NCI-H1417 treated with DMSO at 0.1 percent for 48 hours (cell line): ENCODE measurements at places on chromosomes 13 and 19.

DNA sequence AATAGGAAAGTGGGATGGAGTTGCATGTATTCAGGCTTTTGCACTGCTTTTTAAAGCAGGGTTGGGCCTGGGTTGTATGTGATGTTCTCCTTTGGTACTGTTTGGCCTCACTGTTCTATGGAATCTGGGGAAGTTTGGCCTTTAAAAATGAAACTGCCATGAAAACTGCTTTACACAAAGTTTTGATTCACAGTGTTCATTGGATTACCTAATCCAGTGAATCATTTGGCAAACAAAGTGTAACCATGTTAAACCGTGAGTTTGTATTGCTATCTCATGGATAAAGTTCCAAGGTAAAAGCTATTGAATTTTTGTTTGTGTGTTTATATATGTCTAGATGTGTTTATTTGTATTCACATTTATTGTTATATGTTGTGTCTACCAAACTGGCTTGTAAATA is 1658.6 kb downstream of the OLFM4 start:
- DNase-seq, result no peak

- DNase-seq, result no peak
Measured at GRCh38 chr19:45023048-45023447, 15.8 kb upstream of the CLASRP start.

DNA sequence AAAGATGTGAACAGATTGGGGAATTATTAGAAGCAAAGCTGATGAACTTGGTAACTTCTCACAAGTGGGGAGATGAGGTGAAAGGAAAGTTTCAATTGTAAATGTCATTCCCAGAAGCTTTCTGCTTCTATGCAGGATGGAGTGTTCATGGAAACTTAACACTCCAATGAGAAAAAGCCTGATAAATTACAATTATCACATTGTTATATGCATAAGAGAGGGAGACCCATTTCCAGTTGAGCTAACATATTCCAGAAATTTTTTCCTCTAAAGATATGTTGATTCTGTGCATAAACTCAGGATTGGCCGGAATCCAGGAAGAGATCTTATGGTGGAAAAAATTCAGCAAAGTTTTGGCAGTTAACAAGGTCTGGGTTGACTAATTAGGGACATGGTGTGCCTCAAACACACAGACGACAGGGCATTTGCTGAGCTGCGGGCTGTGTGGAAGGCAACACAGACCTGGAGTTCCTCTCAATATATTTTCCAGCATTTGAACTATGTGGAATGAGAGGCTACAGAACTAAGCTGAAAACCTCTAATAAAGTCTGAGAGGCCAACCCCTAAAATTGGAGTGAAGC is 64.9 kb upstream of the FGF14 start:
- no peak for DNase-seq

DNA sequence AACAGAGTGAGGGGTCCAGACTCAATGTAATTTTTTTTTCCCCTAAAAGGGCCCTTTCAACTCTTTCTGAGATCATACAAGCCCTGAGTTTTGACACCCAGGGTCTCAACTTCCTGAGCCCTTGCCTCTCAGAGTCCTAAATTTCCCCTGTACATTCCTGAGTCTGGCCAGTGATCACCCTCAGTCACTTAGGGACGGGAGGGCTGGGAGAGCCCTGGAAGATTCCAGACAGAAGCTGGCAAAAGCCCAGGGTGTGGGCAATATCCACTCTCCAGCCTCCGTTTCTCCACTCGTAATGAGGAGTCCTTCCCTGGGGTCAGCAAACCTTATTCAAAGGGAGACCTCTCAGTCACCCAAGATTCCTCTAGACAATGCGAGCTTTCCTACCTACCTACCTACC is 1.6 kb downstream of the PPP1R13L start:
- no peak for DNase-seq

DNA sequence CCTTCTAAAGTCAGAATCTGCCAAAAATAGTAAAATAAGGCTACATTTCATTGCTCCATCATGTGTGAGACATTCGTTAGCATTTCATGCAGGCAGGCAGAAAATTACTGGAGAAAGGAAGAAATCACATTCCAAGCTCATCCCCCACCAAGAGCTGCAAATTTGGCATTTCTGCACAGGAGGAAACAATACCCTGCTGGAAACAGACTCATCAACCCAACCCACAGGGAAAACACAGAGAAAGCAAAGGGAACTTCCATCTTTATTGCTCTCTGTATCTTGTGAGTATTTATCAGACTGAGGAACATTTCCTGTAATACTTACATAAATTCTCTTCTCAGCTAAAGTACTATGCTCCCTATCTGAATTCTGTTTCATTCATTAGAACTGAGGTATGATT is 95.7 kb downstream of the KCTD12 start:
- DNase-seq, result no peak

GRCh38 chr13:33037673-33038072 is 21.4 kb downstream of the KL start:
- DNase-seq, result no peak

DNA sequence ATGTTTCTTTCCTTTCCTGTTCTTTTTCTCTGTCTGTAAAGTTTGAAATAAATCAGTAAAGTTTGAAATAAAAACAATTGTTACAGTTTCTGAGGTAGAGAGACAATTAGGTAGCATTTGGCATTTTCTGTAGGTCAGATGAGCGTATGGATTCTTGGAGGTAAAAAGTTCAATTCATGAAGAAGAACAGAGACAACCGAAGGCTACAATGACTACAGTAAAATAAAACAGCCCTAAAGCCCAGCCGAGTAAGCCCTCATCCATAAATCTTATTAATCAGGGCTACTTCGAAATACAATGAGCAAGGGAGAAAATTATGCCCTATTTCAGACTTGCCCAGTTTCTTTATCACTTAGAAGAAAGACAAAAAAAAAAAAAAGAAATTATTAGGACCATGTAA is 941.9 kb upstream of the SLC10A2 start:
- no peak for DNase-seq

GRCh38 chr13:107097916-107098315 is 530.0 kb upstream of the ARGLU1 start:
- no peak for DNase-seq

GRCh38 chr13:106467427-106468122 is 67.9 kb downstream of the EFNB2 start:
- DNase-seq, result no peak

GRCh38 chr13:27425158-27425917 is 919 bp downstream of the GTF3A start:
- no peak for DNase-seq

DNA sequence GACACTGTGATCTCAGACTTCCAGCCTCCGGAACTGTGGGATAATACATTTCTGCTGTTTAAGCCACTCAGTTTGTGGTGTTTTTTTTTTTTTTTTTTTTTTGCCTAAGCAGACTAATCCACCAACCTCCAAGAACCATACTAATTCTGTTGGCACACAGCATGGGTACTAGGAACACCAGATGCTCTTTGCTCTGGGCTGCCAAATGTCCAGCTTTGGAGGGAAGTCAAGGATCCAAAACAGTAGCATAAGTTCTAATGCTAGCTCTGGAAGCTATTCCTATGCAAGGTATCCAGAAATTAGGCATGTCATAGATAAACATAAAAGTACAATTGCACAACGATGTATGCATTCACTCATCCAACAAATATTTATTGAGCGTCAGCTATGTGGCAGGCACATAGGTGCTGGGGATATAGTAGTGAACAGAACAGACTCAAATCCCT is 64.5 kb upstream of the WDFY2 start:
- no peak for DNase-seq

- DNase-seq, result no peak
Measured at GRCh38 chr19:16403151-16403977, 68.4 kb downstream of the EPS15L1 start.

DNA sequence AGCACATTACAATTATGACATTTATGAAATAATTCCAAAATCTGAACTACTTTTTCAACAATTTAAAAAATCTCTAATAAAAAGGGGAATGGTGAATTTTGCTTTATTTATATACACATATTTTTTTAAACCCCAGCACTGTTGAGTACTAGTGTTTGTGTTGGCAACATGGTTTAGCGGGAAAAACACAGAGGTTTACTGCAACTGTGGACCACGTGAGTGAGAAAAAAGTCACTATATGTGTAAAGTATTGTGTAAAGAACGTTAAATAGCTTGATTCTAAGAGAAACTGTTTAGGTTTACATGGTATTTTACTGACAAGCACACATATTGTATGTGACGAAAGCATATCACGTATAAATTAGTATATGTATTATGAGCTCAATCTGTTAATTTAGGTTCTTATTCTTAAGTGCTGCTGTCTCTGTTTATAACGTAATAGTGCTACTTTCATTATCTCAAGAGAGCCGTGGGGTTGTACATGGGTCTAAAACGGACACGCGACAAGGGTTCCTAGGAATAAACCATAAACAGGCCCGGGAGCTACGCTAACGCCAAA is 617 bp downstream of the SKA3 start:
- no peak for DNase-seq

- DNase-seq, result no peak
Measured at GRCh38 chr19:50861010-50861409, 6.3 kb downstream of the KLK3 start.

DNA sequence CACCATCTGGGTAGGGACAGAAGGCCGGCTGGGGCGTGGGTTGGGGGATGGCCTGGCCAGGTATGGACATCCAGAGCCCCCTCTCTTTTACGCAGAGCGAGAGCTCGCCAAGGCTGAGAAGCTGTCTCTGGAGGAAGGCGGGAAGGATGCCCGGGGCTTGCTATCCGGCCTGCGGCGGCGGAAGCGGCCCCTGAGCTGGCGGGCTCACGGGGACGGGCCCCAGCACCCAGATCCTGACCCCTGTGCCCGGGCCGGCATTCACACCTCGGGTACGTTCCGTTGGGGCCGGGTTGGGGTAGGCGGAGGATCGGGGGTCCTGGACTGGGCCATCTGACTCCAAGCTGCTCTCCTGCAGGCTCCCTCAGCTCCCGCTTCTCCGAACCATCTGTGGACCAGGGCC is 8.7 kb upstream of the SCN1B start:
- no peak for DNase-seq
